Temporal lobe (tissue), 4 donors: ENCODE measurements at places on chromosomes 6 and 20. TPM values are rescaled to one million over a fixed set of nuclear protein-coding genes. Genes with fewer than 3 reads are reported as not detected.

The CD93 gene
- 11.3 TPM for total RNA-seq

The HRH3 gene
- total RNA-seq = 0.49 TPM

The SYNDIG1 gene
- total RNA-seq = 16.7 TPM

The HLA-DQA1 gene
- under 0.01 TPM for total RNA-seq

The KCNQ5 gene
- total RNA-seq = 17.2 TPM

The BFSP1 gene
- total RNA-seq = 0.49 TPM

The SLC22A1 gene
- total RNA-seq = not detected

The PSMB9 gene
- total RNA-seq = 0.74 TPM

The ULBP1 gene
- total RNA-seq = 2.5 TPM

The HLA-DMB gene
- total RNA-seq = 0.49 TPM

The RBM12 gene
- 73.8 TPM for total RNA-seq

The RHAG gene
- total RNA-seq = 0.49 TPM

The MYB gene
- 2.5 TPM for total RNA-seq

The SPTLC3 gene
- 0.98 TPM for total RNA-seq

The ADGRF1 gene
- not detected for total RNA-seq

The C6orf52 gene
- 0.98 TPM for total RNA-seq

The FHL5 gene
- 0.74 TPM for total RNA-seq

The LZTS3 gene
- 15.0 TPM for total RNA-seq

The CARMIL1 gene
- 21.1 TPM for total RNA-seq

The SLC44A4 gene
- not detected for total RNA-seq

The HLA-DQB2 gene
- total RNA-seq = not detected

The DDO gene
- total RNA-seq = 0.25 TPM

The MATN4 gene
- not detected for total RNA-seq

The IL20RA gene
- 0.25 TPM for total RNA-seq

The BCAS4 gene
- 10.1 TPM for total RNA-seq

The BTNL2 gene
- not detected for total RNA-seq

The GPANK1 gene
- total RNA-seq = 8.9 TPM

The PDYN gene
- total RNA-seq = 4.9 TPM

The LAMA2 gene
- total RNA-seq = 11.8 TPM

The LY6G6C gene
- 0.25 TPM for total RNA-seq

The SPATA25 gene
- total RNA-seq = 0.25 TPM

The BMP2 gene
- 6.1 TPM for total RNA-seq

The GGTLC1 gene
- not detected for total RNA-seq

The ASIP gene
- total RNA-seq = not detected

The PAK5 gene
- 36.1 TPM for total RNA-seq
